ENCODE measurements at places on chromosomes 6 and 20.

DNA sequence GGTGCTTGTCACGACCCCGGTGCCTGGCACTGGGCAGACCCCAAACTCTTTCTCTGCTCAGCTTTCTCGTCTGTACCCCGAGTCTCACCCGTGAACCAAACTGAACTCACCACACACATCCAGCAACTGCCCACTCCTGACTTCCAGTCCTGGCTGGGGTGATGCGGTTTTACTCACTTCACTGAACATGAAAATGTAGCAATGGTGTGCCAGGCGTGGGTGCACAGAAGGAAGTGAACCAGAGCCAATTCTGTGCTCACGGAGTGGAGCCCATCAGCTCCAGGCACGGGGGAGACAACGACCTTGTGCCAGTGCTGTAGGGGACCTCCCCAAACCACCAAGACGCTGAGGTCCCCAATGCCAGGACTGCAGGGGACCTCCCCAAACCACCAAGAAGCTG is 78.7 kb upstream of the AFDN start:
- DNase-seq: no peak

- no peak for DNase-seq
Observed at GRCh38 chr20:33897313-33897912, 86.3 kb downstream of the CHMP4B start.

DNA sequence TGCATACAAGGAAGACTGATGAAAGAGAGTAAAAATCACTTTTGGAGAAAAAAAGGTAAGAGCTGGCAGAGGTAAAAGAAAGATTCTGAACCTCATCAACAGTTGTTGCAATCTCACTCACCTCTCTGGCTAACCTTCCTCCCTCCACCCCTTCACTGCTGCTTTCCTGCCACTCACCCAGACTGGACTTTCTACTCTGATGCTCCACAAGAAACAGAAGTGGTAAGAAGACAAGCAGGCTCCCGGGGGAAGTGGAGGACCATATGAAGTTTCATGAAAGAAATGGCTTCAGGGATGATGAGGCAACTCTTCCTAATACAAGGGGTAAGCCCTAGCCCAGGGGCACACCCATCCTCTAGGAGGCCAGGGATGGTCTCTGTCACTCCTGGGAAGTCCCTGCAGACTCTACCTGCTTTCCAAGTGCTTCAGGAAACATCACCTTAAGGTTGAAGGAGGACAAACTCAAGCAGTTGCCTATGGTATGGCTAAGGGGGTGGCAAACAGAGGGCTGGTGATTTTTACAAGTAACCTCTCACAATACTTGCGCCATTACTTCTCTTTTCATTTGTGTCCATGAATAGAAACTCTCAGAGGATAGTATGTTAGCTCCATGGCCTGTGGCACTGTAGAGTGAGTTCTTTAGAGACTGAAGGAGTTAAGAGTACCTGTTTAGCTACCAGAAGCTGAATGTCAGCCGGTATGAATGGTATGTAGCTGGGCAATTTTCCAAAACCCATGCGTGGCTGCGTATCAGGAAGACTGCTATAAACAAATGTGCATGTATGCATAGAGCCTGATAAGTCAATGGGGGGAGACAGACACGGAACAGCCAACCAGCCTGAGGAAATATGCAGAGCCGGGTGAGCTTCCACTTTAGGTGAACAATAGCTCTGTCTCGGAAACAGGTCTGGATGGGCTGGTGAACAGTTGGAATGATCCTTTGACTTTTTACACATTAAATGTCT is 112.0 kb downstream of the BACH2 start:
- DNase-seq: no peak

GRCh38 chr6:129567374-129567773 is 142.6 kb downstream of the ARHGAP18 start:
- DNase-seq: peak; percentile 34

- no peak for DNase-seq
Observed at GRCh38 chr6:45323656-45324224, 4.4 kb upstream of the RUNX2 start.

GRCh38 chr6:56827908-56828649 is 126.8 kb upstream of the BEND6 start:
- DNase-seq: no peak

GRCh38 chr20:61619751-61620150 is 367.7 kb downstream of the CDH4 start:
- no peak for DNase-seq

DNA sequence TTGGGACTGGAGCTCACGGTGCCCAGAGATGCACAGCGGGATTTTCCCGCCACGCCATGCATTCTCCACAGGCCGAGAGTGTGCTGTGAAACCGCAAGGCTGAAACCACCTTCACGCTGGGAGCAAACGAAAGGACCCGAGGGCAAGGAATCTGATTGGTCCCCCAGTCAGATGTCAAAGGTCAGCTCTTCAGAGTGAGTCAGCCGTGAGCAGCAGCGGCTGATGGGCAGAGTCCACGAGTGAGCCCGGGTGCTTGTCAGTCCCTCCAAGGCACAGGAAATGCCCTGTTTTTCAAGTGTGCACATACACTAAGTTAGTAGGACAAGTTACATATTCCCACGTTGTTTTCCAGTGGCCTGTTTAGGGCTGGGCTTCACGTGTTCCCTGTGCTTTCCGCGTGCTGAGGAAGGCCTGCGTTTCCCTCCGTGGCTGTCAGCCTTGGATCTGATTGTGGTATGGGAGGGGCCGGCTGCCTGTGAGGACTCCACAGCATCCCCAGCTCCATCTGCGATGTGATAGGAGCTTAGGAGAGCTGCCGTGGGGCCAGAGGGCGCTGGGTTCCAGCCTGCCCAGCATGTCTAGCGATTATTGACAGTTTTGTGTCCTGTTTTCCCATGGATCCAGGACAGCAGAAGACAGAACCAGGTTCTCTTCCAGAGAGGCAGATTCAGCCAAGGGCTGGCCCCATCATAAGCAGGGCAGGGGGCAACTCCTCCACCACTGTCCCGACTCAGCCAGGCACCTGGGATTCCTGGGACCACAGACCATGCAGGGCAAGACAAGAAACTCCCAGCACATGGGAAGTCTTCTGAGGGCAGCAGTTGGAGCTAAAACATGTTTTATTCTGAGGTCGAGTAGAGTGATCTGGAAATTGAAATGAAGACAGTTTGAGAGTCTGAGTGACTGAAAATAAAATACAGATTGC is 38.2 kb upstream of the FRMD1 start:
- DNase-seq: peak; percentile 5

DNA sequence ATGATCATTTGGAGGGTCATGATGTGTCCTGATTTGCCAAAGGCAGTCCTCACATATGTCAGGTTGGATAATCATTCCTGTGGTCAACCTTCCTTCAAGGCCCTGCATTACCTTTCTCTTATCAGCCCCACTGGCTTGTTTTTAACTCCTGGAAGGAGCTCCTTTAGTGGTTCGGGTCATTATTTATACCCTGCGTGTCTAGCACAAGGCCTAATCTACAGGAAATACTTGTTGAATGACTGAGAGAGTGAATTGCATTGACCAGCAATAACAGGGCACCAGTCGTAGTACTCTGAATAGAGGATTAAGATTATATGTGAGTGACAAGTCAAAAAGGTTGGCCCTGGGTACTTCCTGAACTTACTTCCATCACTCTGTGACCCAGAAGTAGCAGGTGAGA is 4.5 kb downstream of the HIVEP2 start:
- DNase-seq: no peak

GRCh38 chr20:43909720-43910119 is 4.9 kb upstream of the TOX2 start:
- DNase-seq: no peak

- peak; percentile 55 for DNase-seq
Observed at GRCh38 chr6:33419580-33420490, at the start of gene SYNGAP1. Gene SYNGAP1 (plus strand): TSS chr6:33420065. CDS start chr6:33420265, 200 bp downstream.

DNA sequence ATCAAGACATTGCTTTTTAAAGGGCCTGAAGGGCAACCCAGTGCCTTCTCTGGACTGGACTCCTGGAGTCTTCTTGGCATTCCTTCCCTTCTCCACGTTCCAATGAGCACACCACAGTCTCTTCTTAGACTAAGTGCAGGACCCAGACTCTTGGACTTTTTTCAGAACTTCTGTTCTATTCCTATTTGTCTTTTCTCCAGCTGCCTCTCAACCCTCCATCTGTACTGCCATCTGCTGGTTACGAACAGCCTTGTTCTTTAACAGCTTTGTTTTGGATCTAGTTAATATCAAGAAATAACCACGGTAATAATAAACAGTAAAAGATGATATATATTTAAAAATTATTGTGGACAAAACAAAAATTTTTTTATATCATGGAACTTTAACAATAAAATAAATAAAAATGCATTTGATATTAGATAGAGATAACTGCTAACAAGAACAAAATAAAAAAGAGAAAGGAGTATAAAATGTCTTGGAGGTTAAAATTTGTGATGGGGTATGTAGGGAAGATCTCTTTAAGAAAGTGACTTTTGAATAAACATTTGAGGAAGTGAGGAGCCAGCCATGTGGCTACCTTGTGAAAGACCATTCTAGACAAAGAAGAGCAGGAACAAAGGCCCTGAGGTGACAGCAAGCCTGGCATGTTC is 105.1 kb upstream of the HCRTR2 start:
- DNase-seq: no peak

- DNase-seq: no peak
Observed at GRCh38 chr6:32427218-32427617, 12.5 kb upstream of the HLA-DRA start.

DNA sequence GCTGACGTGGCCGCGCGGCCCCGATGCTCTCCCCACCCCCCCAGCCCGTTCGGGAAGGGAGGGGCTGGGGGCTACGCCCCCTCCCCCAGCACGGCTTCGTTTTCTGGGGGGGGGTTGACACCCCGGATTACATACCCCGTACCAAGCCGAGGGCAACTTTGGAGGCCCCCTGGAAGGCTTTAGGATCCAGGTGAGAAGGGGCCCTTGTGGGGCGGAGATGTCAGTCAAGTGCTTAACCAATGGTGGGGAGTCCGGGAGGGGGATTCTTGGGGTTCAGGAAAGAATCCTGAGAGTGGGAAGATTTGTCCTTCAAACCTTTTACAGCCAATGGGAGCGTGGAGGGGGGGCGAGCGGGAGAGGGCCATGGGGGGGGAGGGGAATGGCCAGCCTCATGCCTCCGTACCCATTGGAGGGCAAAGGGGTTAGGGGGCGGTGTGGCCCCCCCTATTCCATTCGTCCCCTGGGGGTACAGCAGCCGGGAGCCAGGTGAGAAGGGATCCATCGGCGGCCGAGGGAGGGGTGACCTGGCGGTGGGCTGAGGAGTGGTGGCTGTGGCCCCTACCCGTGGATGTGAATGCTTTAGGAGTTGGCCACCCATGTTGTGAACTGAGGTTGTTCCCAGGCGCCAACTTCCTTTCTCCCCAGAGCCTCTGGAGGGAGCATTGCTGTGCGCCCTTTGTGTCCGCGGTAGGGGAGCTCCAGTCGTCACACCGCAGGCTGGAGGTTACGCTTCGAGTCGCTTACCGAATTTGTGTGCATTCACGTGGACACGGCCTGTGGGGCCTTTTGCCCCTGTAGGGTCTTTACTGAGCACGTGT is 682 bp downstream of the BRD2 start:
- peak; percentile 49 for DNase-seq

DNA sequence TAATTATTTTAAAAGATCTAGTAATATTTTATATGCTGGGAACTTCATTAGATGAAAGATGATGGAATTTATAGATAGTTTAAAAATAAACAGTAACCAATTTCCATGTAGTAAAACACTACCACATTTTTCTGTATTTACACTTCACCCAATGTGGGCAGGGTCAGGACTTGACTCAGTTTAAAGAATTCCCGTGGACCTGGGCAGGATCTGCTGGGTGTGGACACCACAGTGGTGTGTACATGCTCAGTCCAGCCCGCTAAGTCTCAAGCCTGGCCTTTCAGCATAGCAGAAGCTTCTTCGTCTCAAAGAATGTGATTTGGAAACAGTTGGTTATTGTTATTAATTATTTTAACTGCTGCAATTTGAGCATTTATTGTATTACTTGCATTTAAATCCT is 364.2 kb downstream of the SYNE1 start:
- DNase-seq: no peak

- DNase-seq: no peak
Observed at GRCh38 chr6:13519839-13520238, 32.4 kb upstream of the GFOD1 start.

- no peak for DNase-seq
Observed at GRCh38 chr6:157758516-157759023, 64.5 kb upstream of the SNX9 start.

DNA sequence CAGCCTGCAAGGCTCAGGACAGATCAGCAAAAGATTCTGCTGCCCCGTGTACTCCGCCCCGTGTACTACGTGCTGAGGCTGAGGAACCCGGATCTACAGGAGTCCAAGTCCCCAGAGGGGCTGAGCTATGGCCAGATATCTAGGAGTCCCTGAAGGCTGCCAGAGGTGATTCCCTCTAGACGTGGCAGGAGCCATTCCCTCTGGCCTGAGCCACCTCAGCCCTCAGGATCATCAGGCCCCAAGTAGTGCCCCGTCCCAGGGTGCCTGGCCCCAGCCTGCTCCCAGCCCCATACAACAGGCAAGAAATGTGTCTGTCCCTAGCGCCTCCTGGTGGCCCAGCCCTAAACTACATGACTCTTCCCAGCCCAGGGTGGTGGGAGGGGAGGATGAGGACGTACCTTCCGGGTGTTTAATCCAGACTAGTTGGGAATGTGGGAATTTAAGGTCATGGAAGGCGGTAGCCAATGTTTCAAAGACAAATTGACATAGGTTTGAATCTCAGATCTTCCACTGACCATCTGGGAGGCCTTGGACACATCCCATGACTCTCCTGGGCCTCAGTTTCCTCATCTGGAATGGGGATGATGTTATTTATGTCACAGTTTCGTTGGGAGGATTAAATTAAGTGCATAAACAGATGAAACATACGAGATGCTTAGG is 49.4 kb upstream of the PTPN1 start:
- DNase-seq: peak; percentile 80

Measured in activated CD8-positive, alpha-beta memory T cell treated with anti-CD3 and anti-CD28 coated beads, Interleukin-2, amount 50 U/mL, for 4 hours (primary cell).